Fibroblast of gingiva (primary cell): ENCODE measurements at places on chromosomes 2 and 18.
A peak's percentile ranks its signal among the peaks of the same experiment; 100 is the strongest.

DNA sequence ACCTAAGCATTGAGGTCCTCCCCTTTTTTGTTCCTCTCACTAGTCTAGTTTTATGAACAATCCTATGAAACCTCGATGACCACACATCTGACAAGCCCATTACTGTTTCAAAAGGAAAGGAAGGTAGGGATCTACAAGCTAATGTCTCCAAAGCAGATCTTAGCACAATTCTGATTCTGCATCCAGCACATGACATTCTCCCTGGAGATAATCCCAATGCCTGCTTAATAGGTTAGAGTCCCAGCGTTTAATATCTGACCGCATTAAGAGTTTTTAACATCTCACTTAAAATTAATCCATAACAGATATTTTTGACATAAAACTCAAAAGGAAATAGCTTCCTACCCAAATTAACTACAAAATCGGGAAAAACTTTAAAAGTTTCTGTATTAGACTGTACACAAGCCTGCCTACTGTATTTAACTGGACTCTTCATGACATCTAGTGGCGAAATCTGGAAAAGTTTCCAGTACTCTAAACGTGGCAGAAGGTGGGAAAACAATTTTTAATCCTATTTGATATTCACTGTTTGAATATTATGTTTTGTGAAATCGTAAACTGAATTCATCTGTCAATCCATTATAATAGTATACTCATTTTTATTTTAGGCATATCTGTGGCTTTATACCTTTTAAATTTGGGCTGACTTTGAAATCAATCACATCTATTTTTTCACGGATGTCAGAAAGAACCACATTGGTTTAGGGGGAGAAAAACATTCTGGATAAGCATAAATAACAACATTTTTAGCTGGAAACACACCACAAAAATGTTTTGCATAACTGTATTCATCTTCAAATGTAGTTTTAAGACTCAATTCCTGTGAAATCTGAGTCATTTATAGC, 62.4 kb downstream of the TXNL1 start:
- DNase-seq = peak; percentile 41

DNA sequence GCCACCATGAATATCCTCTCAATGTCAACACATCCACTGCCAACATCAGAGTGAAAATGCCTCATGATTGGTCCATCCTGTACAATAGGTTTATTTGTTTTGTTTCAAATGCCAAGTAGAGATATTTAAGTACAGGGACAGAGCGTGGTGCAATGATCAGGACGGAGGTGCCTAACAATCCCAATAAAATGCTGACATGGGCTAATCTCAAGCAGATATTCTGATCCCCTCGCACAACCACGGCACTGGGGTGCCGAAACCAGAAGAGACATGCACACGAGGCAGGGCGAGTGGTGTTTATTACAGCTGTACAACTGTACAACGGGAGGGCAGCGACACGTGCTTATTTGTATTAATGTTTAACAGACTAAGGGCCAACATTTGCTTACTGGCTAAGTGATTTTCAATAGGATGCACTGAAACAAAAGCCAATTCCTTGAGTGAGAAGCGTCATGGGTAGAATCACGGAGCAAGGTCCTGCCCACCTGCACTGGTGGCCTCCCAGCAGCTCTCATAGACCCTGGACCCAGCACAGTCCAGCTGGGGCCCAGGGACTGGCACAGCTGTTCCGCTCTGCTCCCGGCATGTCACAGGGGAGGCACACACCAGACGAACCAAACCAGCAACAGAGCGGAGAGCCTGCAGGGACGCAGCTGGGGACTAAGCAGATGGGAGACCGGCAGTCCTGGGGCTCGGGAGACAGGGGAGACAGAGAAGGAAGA, 101.4 kb downstream of the HDAC4 start:
- DNase-seq = no peak

GRCh38 chr2:95185197-95185596, 19.6 kb downstream of the ZNF2 start:
- DNase-seq = no peak

DNA sequence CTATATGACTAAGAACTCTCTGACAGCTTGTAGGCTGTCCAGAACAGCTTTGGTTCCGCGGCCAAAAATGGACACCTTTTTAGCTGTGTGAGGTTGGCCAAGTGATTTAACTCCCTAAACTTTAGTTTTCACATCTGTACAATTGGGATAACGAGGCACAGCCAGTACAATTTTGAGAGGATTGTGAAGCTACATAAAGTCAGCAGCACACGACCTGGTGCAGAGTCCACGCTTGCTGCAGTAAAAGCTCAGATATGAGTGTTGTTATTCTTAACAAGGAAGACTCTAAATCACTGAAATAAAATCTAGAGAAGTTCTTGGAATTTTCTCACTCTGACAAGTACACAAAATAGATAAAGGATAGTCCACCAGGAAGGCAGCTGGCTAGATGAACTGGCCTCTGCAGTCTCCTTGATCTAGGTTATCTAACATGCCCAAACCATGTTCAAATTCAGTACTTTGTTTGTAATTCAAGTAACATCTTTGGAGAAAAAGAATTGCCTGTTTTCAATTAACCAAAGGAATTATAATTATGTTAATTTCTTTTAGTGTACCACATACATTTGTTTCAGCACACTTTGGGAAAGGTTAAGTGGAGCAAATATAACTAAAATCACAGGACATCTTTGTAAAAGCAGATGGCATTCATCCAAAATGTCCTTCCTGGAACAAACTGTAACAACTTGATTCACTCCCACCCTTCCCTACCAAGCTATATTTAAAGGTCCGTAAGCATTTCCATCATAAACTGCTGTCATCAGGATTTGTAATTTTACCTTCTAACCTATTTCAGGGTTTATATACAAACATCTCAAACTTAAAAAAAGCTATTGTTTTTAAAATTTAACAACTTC, 201.7 kb upstream of the STK17B start:
- no peak for DNase-seq

DNA sequence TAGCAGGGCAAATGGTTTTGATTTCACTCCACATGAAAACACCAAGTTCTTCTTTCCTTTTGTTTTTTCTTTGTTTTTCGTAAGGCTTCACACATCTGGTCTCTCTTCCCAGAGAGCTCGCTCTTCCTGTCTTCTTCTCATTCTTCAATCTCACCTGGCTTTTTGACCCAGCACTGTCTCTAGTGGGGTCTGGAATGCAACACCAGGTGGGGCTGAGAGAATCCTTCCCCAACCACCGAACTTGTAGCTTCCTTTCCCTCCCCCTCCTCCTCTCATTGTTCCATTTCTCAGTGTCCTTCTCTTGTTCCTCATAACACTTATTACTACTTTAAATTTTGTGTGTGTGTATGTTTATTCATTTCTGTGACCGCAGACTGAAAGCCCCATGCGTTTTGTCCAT, 13.5 kb upstream of the PIEZO2 start:
- no peak for DNase-seq

DNA sequence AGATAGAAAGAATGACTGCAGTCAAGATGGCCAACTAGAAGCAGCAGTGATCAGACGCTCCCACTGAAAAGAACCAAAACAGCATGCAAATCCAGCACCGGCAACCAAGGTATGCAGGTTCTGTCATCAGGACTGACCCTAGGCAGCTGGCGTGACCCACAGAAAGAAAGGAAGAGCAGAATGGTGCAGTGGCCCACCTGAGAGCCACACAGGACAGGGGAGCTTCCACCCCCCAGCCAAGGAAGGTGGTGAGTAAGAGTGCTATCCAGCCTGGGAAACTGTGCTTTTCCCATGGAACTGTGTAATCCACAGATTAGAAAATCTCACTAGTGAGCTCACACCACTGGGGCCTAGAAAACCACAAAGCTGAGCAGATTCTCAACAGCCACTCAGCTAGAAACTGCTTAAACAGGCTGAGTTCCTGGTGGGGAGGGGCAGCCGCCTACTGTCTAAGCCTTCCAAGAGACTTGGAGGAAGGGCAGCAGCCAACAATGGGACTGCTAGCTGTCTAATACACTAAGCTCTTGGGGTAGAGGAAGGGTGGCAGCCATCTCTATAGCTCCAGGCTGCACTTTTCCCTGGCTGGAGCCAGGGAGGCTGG, 127.9 kb downstream of the EVA1A start:
- no peak for DNase-seq

- DNase-seq = peak; percentile 24
Measured at GRCh38 chr2:230434677-230435324, 18.8 kb downstream of the SP100 start.

- no peak for DNase-seq
Measured at GRCh38 chr18:57077786-57078552, 68.9 kb upstream of the BOD1L2 start.

- no peak for DNase-seq
Measured at GRCh38 chr2:96687711-96688640, 45.4 kb downstream of the FER1L5 start.

DNA sequence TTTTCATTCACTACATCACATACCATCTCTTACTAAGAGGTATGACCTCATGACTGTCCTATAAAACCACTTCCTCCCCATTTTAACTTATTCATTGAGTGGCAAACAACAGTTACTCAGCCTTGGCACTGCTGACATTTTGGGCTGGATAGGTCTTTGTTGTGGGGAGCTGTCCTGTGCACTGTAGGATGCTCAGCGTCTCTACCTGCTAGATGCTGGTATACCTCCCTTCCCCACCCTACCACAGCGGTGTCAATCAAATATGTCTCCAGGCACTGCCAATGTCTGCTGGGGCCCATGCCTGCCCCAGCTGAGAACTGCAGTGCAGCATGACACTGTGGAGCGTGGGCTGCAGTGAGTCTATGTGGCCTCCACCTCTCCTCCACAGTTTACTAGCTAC, 76.3 kb upstream of the MGAT4A start:
- no peak for DNase-seq

- no peak for DNase-seq
Measured at GRCh38 chr18:13688191-13689136, 37.9 kb downstream of the FAM210A start.

DNA sequence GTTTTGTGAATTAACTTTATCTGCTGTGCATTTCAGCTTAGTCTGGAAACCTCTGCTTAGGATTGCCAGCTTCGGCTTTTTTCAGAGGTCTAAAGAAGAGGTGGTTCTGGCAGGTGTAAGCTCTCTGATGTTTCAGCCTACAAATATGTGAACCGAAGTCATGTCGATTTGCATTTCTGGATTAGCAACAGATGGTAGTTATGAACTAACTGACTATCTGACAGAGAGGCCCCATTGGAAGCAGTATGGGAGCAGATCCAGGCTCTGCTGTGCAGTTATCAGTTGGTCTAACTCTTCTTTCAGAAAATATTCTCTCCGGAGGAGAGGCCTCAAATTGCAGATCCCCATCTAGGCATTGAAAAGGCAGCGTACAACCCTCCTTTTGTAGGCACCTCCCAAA, 32.7 kb upstream of the SPRED2 start:
- no peak for DNase-seq

- no peak for DNase-seq
Measured at GRCh38 chr2:162041485-162041884, 32.5 kb downstream of the DPP4 start.

GRCh38 chr2:142907653-142908052, 30.2 kb downstream of the KYNU start:
- no peak for DNase-seq
